ENCODE measurements at places on chromosomes 5 and 9. TPM values are rescaled to one million over a fixed set of nuclear protein-coding genes. Genes with fewer than 3 reads are reported as not detected.

DNA sequence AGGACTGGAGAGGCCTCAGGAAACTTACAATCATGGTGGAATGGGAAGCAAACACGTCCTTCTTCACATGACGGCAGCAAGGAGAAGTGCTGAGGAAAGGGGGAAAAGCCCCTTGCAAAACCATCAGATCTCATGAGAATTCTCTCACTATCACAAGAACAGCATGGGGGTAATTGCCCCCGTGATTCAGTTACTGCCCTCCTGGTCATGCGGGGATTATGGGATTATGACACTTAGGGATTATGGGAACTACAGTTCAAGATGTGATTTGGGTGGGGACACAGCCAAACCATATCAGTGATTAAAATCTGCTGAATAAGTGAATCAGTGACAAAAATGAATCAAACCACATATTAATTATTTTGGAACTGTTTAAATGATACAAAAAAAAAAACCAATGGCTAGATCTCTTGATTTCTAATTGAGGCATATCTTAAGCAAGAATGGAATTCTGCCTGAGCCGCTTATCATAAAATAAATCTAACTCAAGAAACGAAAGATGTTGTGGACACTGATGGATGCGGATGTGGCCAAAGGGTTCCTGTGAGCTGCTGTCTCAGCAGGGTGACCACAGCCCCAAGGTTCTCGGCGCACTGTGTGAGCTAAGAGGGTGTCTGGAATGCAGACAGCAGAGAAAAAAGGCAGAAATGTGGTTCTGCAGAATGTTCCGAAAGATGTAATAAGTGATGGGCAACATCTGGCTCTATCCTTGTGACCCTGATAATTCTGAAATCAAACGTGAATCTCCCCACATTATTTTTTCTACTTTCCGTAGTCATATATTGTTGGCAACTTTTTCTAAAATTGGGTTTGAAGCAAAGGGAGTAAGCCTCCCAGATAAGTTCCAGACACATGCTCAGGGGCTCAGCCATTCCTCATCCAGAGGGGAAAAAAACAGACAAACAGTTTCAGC, 107.2 kb upstream of the ICE1 start:
- peak; percentile 53 for DNase-seq

- DNase-seq, result no peak
These were observed 91.6 kb downstream of the ZNF462 start for GRCh38 chr9:106954558-106954957.

DNA sequence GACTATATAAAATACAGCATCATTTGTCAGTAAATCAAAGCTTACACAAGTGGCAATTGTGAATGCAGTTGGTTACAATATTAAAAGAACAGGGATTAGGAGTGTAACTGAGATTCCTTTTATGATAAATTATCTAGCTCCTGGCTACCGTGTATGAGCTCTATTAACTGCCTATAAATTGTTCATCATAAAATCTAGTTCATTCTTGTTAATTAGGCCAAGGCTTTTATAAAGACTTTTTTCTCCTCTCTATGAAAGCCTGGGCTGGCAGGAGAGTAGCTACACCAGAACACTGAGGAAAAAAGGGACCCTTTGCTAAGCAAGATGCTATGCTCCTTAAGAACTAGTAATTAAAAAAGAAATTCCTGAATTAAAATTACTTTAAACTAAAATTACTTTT, 132.4 kb upstream of the MEF2C start:
- no peak for DNase-seq

Gene GDNF
- 0.43 TPM for total RNA-seq

Gene PLAC8L1
- total RNA-seq, result not detected

Gene SLC23A1
- total RNA-seq, result not detected

Gene UGT3A1
- total RNA-seq, result not detected

Data from fibroblast of villous mesenchyme (primary cell).